GM06990 (cell line): ENCODE measurements at places on chromosomes 2 and 18.

DNA sequence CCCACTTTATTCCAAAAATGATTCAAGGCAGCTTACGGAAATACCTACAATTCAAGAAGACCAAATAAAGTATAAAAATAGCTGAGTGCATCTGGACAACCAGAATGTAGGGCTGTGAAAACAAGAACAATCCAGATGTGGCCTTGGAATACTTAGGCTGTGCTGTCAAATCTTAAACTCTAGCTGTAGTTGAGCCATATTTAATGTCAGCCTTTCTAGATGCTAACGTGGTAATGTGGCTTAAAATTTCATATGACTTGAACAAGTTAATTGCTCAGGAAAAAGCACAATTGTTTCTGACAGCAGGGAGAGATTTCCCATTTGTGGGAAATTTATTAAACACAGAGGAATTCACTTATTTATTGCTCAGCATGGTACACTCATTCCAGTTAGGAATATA, 14.6 kb upstream of the NAPG start:
- no peak for DNase-seq

GRCh38 chr2:233705911-233706506, 6.7 kb upstream of the UGT1A5 start:
- no peak for DNase-seq

DNA sequence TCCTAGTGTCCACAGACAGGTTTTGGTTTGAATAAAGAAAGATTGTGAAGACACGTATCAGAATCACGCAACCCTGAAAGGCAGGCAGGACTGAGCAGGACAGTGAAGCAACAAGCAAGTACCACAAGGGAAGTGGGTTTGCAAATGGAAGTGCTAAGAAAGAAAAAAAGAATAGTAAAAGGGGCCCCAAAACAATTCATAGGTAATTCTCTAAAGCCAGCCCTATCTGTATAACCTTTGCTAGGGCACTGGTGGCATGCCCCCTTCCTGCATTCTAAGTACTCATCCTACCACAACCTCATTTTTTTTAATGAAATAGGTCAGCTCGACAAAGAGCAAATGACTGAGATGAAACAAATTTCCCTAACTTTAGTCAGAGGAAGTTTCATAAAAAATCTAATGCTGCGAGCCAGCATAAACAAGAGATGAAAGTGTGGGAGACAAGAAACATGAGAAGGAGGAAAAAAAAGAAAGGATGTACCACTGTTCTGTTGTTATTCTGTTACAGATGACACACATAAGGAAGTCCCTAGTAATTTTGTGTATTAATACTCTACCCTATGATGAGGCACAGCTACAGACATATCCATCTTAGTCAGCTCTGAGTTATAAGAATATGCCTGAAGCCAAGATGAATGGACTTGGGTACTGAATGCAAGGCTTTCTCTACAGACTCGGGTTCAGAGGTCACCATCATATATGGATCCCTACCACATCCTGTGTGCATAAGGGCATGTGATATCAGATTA, 32.2 kb downstream of the IKZF2 start:
- DNase-seq = peak; percentile 43

DNA sequence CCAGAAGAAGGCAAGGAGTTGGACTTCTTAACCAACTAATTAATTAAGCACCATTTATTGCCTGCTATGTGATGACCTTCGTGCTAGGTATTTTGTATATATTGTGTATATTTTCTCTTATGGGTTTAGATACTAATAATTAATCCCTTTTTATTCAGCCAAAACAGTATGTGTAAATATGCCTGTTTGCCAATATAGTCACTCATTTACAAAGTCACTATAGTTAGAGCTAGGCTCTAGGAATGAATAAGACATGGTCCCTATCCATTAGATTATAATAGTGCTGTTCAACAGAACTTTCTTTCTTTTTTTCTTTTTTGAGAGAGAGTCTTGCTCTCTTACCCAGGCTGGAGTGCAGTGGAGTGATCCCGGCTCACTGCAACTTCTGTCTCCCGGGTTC, 51.4 kb downstream of the GREB1L start:
- no peak for DNase-seq

DNA sequence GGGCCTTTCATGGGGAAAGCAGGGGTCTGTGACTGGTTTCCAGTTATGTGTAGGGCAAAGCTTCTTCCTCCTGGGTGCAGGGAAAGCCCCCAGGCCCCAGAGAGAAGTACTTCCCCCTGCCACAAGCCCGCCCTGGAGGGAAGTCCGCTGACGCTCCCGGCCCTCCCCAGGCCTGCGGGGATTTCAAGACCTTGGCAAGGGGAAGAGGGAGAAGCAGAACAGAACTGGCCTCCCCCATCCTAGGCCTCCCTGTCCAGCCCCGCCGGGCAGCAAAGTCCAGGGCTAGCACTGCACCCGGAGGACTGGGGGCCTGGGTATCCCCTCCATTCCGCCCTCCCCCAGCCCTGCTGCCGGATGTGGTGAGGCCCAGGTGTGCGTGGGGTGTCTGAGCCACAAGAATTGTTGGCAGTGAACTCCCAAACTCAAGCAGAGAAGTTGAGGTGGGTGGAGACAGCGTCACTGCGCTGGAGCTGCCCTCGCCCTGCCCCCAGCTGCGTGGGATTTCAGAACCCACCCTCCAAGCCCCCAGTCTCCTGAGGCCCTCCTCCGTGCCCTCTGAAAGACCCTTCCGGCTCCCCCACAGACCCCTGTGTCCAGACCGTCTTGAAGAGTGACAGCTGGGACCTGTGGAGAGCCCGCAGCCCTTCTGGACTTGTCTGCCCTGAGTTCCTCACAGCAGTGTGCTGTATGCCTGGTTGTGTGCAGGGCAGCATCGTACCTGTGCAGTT, 1.1 kb upstream of the DUSP2 start:
- DNase-seq = peak; percentile 93

DNA sequence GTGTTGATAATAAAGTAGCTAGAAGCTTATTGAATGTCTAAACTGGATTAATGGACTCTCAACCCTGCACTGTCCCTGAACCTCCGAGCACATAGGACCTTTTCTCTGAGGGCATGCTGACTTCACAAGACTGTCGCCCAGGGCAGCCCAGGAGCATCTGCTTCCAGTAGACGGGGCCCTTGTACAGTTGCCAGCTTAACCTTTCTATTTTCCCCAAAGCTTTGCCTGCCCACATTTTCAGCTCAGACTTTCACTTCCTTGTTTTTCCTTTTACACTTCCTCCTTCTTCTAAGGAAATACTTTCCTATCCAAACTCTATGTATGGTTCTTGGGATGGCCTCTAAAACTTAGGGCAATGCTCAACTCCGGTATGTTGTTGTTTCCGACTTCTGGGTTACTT, 1.3 kb downstream of the VWA3B start:
- DNase-seq = no peak

GRCh38 chr18:57644540-57644939, 22.9 kb upstream of the NARS1 start:
- no peak for DNase-seq

GRCh38 chr2:106323337-106324013, 129.4 kb upstream of the UXS1 start:
- no peak for DNase-seq

DNA sequence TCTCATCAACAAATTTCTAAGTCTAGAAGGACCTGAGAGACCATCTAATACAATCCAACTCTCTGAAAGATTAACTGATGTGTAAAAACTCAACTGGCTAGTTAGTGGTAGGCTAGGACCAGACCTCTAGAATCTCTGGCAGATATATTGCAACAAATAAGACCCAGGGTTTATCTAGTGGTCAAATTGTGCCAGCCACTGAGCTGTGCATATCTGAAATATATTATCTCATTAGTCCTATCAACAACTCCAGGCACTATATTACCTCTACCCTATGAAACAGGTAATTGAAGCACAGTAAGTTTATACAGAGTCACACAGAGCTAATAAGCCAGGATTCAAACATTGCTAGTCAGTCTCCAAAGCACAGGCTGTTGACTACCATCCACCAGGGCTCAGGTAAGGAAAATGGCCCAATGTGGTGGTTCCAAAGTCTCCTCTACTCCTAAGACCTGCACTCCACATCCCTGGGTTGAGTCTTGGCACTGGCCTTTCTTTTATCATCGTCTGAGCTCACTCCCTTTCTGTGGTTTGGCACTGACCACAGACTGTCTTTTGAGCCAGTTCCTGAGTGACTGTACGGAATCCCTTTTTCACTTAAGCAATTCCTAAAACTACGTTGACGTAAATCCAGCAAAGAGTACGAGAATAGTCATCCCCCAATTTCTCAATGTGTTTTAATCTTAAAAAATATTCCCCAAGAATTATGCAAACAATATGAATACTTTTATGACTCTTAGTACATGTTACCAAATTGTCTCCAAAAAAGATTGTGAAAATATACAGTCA, 11.9 kb upstream of the PID1 start:
- DNase-seq = no peak

DNA sequence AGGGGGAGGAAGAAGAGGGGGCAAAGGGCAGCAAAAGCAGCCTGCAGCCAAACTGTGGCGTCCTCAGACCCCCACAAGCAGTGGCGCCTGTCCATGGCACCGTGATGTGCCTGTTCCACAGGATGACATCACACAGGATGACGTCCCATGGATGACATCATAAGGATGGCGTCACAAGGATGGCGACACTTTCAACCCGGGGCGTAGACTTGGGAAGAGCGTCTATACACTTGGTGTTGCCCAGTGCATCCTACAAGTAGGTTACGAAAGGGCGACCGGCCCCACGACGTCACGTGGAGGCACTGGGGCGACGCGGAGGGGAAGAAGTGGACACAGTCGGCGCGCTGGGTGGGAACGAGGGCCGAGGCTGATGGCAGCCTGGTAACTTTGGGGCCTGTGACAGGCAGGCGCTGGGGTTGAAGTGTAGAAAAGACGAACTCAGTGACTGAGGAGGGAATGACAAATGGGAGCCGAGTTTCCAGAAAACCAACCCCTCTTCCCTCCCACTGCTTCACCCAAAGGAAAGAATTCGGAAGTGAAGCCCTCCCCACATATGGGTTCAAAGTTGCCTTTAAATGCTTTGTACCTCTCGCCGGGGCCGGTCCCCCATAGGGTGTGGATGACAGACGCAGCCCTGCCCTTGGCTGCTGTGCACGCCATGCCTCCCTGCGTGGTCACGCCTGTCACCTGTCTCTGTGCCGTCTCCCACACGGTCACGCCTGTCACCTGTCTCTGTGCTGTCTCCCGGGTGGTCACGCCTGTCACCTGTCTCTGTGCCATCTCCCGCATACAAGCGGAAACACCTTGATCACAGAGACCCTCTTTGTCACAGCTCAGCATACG, 13.4 kb upstream of the KCNG2 start:
- no peak for DNase-seq

DNA sequence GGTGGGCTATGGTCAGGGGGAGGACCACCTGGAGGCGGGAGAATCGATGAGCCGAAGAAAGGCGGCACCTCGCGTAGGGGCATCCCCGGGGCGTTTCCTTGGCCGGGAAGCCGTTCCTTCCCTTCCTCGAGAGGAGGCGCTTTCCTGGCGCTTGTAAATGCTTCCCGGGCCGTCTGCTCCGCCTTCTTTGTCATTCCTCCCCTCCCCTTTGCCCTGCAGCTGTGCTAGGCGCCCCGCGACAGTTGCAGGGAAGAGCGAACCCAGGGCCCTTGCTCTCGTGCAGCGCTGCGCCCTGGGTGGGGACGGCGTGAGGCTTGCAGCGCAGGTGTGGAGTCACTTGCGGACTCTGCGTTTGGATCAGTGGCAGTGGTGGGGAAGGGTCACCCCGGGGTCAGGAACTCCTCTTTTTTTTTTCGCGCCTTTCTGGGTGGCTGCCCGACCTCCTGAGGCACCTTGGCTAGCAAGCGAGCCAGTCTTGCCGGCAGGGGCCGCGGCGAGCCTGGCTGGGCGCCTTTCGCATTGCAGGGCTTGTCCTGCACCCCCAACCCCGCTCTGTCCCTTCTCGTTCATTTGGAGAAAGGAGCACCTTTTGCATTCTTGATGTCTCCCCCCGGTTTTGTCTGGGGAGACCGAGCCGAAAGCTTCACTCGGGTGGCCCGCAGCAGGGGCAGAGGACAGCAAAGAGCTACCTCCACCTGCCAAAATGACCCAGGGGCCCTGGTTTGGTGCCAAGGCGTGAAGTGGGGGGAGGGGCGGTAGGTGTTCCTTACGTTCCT, 858 bp downstream of the KCNS3 start:
- DNase-seq = peak; percentile 20
